Placental epithelial cell (primary cell): ENCODE measurements at places on chromosomes 13 and 19. TPM values are rescaled to one million over a fixed set of nuclear protein-coding genes. Genes with fewer than 3 reads are reported as not detected.

The ACP7 gene
- 0.22 and 0.39 TPM in 2 replicates for total RNA-seq

The MIR17HG gene
- 5.9 and 8.2 TPM in 2 replicates for total RNA-seq

The IL4I1 gene
- total RNA-seq, result 0.43 TPM in 1 of 2 replicates, not detected in the other

The CLEC17A gene
- total RNA-seq, result not detected in 2 replicates

The PLPPR3 gene
- total RNA-seq, result under 0.01 TPM in 1 of 2 replicates, not detected in the other

The SULT2B1 gene
- total RNA-seq, result 0.54 and 0.79 TPM in 2 replicates
